Stimulated activated CD8-positive, alpha-beta memory T cell treated with anti-CD3 and anti-CD28 coated beads, Interleukin-15, amount 100 ng/mL, for 48 hours (primary cell): ENCODE measurements at places on chromosomes 6 and 20.

- DNase-seq, result no peak
Measured at GRCh38 chr6:87115402-87116135, 20.7 kb upstream of the CGA start.

DNA sequence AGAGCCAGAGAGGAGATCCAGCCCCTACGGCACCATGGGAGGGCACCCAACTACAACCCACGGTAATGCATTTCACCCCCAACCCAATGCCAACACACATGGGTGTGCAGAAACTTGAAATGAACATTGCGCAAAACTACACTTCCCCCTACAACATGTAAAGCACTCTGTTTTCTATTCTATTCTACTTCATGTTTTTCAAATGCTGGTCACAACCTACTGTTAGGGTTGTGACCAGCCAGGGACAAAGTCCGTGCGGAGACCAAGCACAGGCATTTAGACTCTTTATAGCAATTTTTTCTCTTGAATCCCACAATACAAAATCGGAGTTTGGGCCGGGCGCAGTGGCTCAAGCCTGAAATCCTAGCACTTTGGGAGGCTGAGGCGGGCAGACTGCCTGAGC, 90.6 kb downstream of the MRPL14 start:
- no peak for DNase-seq

GRCh38 chr20:37152284-37152683, 26.8 kb upstream of the RPN2 start:
- DNase-seq, result no peak

- DNase-seq, result no peak
Measured at GRCh38 chr6:158663625-158664165, 13.8 kb downstream of the SYTL3 start.

DNA sequence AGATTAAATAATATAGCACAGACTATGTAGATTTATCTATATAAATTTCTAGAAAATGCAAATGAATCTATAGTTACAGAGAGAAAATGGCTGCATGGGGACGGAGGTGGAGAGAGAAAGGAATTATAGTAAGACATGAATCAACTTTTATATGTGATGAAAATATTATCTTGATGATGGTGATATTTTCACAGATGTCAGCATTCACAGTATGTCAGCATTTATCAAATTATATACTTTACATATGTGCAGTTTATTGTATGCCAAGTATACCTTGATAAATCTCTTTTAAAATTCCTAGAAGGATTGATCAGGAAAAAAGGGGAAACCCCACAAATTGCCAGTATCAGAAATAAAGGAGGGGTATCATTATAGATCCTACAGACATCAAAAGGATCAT, 44.6 kb downstream of the NPEPL1 start:
- DNase-seq, result no peak

DNA sequence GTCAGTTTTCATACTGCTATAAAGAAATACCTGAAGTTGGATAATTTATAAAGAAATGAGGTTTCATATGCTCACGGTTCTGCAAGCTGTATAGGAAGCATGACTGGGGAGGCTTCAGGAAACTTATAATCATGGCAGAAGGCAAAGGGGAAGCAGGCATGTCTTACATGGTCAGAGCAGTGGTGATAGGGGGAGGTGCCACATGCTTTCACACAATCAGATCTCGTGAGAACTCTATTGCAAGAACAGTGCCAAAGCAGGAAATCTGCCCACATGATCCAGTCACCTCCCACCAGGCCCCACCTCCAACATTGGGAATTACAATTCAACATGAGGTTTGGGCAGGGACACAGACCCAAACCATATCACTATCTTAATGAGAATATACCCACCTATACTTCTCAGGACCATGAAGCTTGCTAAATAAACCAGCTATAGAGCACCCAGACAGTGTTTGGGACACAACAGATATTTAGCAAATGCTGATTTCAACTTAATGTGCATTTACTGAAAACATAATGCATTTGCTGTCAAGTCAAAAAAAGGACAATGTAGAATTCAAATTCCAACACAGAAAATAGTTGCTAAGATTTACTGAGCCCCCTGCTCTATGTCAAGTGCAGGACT, 63.8 kb downstream of the TNFRSF21 start:
- DNase-seq, result no peak

DNA sequence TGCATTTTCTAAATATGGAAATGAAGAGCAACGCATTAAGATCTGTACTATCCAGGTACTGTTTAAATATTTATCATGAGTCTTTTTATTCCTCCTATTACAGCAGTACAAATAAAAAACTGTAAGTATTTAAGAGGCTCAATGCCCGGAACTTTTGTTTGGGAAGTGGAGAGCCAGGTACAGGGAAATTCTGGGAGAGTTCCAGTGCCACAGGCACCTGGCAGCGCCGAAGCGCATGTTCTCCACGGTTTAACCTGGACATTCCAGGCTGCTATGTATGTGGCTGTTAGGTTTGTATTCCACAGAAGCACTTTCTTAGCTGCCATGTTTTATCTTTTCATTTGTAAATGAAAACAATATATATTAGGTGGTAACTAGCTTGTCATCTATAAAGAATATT, 81.7 kb downstream of the PREP start:
- no peak for DNase-seq

GRCh38 chr6:33433544-33434191, 13.8 kb downstream of the SYNGAP1 start:
- no peak for DNase-seq

- no peak for DNase-seq
Measured at GRCh38 chr6:43052842-43053544, 658 bp downstream of the CUL7 start.

DNA sequence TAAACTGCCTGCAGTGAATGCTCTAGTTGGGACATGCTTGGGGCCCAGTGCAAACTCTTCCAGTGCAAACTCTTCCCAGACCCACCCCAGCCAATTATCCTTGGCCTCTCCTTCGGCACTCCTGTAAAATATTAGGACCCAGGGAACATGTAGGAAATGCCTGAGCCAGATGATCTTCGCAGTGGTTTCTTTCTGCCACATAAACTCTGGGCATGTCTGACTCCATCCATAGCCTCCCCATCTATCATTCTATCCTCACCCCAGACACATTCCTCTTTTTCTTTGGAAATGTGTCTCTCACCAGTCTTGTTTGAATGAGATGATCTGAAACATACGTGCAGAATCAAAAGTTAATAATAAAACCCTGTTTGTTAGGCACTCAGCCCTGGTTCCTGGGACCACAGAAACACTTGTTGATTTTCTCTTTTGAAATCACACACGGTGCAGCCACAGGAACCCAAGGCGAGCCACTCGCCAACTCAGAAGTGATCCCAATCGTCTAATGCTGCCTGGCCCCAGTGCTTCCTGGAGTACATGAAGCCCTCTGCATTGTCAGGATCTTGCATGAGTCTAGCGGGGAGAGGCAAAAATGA, 108.9 kb upstream of the CST7 start:
- no peak for DNase-seq

DNA sequence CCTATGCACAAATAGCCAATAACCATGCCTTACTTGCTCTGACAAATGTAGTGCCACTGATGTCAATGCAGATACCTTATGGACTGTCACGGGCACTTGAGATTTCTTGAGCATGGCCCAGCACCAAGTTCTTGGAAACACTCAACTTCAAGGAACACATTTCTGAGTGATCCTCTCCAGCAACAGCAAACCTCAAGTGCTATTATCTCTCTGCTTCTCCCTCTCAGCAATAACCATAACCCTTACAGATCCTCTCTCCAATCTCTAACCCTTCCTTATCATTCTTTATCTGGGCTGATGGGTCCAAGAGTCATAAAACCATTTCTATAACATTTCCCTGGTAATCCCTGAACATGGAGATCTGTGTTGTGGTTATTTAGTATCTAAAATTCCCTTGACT, 266.9 kb upstream of the STXBP5 start:
- DNase-seq, result no peak
